ENCODE measurements at places on chromosomes 4 and X.
A peak's percentile ranks its signal among the peaks of the same experiment; 100 is the strongest.

DNA sequence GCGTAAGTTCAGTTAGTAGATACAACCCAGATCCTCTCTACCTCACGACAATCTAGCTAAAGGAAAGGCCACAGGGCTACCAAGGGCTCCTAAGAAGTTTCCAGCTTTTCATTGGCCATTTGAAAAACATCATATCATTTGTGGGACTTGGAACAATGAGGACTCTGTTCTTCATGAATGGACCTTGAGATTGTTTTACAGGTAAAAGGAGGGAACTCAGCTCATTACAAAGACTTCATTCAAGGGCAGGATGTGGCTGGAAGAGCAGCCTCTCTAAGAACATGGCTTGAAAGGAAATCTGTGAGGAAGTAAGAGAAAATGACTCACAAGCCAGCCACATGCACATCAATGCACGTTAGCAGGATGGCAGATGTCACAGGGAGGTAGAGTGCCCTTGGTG, 105.9 kb upstream of the SLC7A11 start:
- no peak for DNase-seq

DNA sequence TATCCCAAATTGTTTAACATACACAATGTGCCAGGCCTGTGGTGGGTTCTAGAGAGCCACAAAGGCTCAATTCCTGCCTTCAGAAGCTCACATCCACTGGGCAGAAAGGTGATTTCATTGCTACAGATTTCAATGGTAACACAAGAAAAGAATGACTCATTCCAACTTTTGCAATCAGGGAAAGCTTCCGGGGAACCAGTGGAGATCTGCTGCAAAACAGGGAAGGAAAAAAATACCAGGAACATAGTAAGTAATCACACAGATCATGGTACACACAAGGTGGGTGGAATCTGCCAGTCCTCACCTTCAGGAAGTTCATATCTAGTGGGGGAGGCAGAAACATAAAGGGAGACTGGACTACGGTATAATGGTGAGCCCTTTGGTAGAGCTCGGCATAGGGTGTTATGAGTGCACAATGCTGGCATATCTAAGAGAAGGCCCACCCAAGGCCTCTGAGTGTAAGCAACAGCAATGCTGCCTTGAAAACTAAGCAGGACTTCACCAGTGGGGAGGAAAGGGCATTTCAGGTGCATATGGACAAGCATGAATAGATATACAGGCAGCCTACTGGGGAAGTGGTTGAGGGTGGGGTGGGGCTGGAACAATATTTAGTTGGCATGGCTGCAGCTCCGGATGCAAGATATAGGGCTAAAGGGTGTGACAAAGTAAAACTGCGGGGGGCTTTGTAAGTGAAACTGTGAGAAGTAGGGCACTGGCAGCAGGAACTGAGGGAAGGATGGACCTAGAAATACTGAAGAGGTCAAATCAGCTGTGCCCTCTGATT, 24.2 kb downstream of the GPRIN3 start:
- DNase-seq = no peak

DNA sequence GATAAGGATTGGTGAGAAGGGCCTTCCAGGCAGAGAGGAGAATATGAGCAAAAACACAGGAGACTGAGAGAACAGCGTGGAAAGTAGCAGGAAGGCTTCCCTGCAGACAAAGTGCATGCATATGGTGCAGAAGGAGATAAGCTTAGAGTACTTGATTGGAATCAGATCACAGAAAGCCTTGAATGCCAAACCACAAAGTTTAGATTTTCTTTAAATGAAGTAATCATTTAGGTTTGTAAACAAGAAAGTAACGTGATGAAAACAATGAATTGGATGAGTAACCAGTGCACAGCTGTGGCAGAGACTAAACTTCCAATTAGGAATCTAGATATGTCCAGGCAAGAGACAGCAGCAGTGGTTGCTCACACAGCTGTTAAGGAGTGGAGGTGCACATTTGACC, 83.8 kb upstream of the C1QTNF7 start:
- DNase-seq = peak; percentile 52

GRCh38 chr4:23348789-23349498, 540.9 kb downstream of the PPARGC1A start:
- DNase-seq = no peak

DNA sequence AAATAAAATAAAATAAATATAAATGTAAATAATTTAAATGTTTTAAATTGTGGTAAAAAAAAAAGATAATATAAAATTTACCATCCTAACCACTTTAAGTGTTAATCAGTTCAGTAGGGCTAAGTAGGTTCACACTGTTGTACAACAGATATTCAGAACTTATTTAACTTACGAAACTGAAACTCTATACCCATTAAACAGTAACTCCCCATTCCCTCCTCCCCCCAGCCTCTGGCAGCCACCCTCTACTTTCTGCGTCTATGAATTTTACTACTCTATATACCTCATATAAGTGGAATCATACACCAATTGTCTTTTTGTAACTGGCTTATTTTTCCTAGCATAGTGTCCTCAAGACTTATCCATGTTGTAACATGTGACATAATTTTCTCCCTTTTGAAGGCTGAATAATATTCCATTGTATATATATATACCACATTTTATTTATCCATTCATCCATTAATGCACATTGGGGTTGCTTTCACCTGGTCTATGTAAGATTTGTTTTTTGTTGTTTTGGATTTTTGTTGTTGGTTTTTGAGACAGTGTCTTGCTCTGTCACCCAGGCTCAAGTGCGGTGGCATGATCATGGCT, 32.5 kb upstream of the ELF2 start:
- DNase-seq = no peak

GRCh38 chr4:13262816-13263215, 221.3 kb downstream of the RAB28 start:
- no peak for DNase-seq

- DNase-seq = peak; percentile 55
Measured at GRCh38 chr4:32025851-32026459, 1305.8 kb downstream of the PCDH7 start.

- no peak for DNase-seq
Measured at GRCh38 chrX:42946544-42947194, 168.7 kb upstream of the PPP1R2C start.

DNA sequence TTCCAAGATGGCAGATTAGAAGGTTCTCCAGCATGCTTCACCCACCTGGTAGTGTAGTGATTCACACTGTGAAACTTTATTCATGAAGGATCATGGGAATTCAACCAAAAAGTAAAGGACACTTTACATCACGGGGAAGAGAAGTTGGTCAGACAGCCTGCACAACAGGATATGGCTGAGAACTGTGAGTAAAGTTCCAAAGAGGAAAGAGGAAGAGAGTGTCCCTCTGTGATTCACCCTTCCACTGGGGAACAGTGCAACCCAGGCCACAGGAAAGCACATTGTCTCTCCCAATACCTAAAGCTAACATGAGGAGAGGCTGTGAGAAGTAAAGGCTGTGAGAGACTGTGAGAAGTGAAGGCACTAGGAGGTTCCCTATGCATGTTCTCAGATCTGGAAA, 137.2 kb downstream of the STPG2 start:
- no peak for DNase-seq

- no peak for DNase-seq
Measured at GRCh38 chr4:85411386-85411785, 63.6 kb upstream of the ARHGAP24 start.

DNA sequence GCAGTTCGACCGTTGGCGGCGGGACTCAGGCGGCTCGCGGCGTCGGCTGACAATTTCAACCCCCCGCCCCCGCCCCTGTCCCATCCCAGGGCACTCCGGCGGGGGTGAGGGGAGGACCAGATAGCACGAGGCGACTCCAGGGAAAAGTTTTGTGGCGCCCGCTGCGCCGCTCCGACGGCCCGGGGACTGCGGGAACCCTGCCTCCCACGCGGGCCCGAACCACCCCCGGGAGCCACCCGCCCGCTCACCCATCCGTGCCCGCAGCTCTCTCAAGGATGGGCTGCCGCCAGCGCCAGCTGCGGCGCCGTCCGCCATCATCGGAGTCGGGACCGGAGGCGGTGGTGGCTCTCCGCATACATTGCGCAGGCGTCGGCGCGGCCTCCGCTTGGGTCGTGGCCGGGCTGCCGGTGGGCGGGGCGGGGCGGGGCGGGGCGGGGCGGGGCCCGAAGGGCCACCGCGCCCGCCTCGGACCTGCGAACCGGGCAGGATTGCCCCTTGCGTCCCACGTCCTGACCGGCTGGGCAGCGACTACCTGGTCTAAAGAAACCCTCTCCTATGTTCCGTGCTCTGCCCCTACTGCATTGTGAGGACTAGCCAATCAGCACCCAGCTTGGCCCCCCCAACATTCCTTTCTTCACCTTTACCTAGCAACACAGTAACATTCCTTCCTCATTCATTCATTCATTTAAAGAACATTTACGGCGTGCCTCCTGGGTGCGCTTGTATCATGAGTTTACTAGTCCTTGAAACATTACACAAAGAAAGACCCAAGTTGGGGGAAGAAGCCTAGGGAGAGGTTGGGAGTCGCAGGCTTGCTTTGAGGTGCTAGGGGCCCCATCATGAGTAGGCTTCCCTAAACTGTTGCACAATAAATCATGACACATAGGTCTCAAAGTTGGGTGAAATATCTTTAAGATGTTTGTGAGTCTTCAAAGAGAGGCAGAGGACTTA, at the start of gene MAP7D3:
Gene MAP7D3 (minus strand): TSS at position 360 of the 951 bp plus-strand sequence. CDS start 42 bp downstream, at position 318.
- peak; percentile 29 for DNase-seq

- DNase-seq = no peak
Measured at GRCh38 chr4:87058356-87059073, 123.7 kb downstream of the AFF1 start.

GRCh38 chrX:139877710-139878414, 55.0 kb downstream of the ATP11C start:
- DNase-seq = peak; percentile 10

GRCh38 chr4:90159193-90159592, 32.0 kb downstream of the CCSER1 start:
- DNase-seq = peak; percentile 6

- peak; percentile 10 for DNase-seq
Measured at GRCh38 chrX:100928660-100929613, at the start of gene XKRX. TSS of gene XKRX (minus strand) at chrX:100928917. CDS start at chrX:100928304, 613 bp downstream.

DNA sequence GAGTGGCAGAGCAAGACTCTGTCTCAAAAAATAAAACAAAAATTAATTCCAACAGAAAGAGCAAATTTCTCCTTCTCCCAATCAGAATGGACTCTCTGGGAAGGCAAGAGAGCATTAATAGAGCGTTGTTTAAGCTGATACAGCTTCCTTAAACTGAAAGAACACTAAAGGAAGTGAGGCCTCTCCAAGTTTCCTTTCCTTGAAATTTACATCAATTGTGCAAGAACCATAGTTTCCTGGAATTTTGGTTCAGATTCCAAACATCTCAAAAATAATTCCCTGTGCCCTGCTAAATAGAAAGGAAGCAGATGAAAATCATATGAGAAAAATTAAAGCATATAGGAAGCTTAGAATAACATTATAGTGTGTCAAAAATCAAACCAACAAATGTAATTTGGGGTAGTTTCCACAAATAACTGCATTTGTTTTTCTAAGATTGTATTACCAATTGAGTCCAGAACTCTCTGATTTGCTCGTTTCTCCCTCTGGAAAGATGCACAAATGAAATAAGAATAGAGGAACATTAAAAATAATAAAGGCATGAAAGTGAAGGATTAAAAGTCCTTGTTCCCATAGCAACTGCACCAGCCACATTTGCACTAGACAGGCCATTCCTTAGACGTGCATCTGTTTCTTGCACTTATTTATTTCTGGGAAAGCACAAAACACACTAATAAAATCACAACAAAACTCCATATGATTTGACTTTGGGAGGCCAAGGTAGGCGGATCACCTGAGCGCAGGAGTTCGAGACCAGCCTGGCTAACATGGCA, 3.7 kb upstream of the FAM241A start:
- no peak for DNase-seq

- no peak for DNase-seq
Measured at GRCh38 chr4:86641516-86642090, 47.5 kb downstream of the PTPN13 start.

DNA sequence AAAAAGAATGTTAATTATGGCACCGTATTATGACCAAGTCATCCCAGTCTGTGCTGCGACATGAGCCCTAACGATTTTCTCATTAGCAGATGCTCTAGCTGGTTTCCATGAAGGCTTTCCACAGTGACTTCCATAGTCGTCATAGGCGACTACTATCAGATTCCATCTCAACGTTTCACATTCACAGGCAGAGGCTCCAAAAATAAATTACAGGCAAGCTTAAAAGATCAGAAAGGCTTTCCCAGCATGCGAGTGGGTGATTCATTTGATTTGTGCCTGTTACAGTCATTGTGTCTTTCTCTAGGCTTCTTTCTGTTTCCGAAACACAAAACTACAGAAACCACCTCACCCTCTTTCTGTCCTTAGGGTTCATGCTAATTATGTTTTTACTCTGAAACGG, 43.2 kb downstream of the PALLD start:
- peak; percentile 92 for DNase-seq

GRCh38 chr4:7719354-7720174, 220.1 kb downstream of the AFAP1 start:
- peak; percentile 28 for DNase-seq

DNA sequence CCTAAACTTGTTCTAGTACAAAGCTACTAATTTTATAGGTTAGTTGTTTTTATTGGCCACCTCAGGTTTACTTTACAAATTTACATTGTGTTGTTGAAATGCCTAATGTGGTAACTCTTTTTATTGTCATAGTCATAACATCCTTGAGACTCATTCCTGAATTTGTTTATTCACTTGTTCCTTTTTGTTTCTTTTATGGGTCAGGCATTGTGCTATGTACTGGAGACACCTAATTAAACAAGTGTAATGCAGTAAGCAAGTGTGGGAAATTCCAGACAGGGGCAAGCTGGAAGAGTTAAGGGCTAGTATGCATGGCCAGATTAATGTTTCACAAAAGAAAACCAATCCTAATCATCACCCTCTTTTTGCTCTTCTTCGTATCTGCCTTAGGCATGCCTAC, 30.5 kb upstream of the TTC29 start:
- no peak for DNase-seq

- DNase-seq = peak; percentile 15
Measured at GRCh38 chrX:23938690-23939089, 30.9 kb downstream of the CXorf58 start.

DNA sequence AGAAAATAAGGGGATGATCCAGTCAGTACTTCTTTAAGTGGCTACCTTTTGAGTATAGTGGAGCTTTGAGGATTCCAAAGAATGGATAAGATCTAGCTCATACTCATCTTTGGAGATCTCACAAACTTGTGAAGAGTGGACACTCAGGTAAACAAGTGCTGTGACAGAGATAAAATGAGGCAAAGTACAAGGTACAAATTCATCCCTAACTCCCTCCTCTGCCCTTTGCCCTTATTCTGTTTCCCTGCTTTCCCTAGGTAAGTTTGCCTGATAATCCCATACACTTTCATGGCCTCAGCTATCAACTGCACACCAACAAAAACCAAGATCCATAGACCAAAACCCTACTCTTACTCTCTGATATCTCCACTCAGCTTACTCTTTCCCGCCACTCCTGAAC, 16.4 kb upstream of the CPEB2 start:
- no peak for DNase-seq

- peak; percentile 76 for DNase-seq
Measured at GRCh38 chr4:137651128-137651527, 118.8 kb upstream of the PCDH18 start.

GRCh38 chrX:54495814-54496516, at the start of gene FGD1:
TSS of gene FGD1 (minus strand) at chrX:54496234. CDS start at chrX:54495432, 802 bp downstream.
- DNase-seq = peak; percentile 62

GRCh38 chrX:56572975-56573374, 9.5 kb downstream of the UBQLN2 start:
- DNase-seq = no peak

GRCh38 chr4:161517941-161518340, 645.9 kb downstream of the FSTL5 start:
- no peak for DNase-seq

GRCh38 chr4:184368290-184368689, 106.1 kb downstream of the IRF2 start:
- DNase-seq = no peak
